Fibroblast of skin of left quadriceps (primary cell): ENCODE measurements at places on chromosomes 5 and 9.
A peak's percentile ranks its signal among the peaks of the same experiment; 100 is the strongest.

GRCh38 chr5:126998201-126998631 is 32.1 kb downstream of the MARCHF3 start:
- no peak for DNase-seq

DNA sequence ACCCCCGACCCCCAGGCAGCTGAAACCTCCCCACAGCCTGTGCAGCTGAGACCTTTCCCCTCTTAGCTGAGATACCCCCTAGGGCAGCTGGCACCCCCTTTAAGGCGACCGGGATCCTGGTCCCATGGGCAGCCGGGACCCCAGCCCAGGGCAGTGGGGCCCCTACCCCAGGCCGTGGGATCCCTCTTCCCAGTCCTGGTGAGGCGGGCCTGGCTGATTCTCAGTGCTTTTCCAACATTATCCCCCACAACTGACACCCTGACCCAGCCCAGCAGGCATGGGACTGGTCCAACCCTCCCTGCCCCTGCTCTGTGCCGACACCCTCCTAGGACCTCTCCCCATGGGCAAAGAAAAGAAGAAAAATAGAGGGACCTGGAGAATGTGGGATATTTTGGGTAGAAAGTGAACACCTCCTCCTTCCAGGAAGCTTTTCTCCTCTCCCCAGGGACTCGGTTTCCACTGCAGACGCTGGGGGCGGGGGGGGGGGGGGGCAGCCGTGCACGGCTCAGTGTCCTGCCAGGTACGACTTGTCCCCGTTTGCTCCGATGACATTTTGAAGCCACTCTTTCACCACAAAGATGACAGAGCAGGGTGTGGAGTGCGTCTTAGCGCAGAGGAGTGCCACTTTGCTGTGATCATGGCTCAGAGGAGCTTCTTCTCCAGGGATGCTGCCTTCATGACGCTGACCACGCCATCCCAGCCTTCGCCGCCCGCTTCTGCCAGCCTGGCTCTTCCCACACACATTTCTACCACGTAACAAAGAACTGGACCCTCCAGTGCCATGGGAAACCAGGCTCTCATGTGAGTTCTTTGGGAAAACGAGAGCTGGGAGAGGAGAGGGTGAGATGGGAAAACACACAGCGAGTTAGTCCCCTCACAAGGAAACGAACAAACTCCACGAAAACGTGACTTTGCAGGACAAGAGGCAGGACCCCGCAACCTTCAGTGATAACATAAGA is 47.5 kb downstream of the MRPL36 start:
- DNase-seq = no peak

DNA sequence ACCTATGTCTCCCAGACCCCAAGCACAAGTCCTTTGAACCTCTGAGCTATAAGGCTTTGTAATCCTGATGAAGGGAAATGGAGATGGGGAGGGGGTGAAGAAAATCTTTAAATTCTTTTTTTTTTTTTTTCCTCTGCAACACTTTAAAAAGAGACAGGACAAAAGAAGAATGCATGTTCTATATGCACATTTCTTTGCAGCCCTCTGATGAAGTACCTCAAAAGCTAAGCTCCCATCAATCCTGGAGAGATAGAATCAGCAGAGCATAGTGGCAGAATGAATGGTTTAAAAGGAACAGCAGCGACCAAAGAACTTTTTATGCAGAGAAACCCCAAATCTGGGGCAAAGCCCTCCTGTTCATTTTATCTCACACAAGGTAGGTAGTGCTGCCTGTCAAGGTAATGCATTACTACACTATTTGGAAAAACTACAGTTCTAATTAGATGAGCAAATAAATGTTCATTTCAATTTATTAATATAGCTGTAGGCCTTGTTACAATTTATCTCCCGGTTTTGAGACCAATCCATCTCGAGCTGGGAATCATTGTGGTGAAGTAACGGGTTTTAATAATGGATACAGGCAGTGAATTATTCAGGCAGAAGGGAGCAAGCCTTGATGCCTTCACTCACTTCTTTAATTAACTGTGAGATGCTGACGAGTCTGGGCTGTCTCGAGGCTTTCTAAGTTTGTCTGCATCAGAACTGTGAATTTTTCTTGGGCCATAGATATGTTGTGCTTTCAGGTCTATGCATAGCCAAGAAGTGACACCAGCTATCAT is 173.5 kb upstream of the ZNF608 start:
- DNase-seq = no peak

DNA sequence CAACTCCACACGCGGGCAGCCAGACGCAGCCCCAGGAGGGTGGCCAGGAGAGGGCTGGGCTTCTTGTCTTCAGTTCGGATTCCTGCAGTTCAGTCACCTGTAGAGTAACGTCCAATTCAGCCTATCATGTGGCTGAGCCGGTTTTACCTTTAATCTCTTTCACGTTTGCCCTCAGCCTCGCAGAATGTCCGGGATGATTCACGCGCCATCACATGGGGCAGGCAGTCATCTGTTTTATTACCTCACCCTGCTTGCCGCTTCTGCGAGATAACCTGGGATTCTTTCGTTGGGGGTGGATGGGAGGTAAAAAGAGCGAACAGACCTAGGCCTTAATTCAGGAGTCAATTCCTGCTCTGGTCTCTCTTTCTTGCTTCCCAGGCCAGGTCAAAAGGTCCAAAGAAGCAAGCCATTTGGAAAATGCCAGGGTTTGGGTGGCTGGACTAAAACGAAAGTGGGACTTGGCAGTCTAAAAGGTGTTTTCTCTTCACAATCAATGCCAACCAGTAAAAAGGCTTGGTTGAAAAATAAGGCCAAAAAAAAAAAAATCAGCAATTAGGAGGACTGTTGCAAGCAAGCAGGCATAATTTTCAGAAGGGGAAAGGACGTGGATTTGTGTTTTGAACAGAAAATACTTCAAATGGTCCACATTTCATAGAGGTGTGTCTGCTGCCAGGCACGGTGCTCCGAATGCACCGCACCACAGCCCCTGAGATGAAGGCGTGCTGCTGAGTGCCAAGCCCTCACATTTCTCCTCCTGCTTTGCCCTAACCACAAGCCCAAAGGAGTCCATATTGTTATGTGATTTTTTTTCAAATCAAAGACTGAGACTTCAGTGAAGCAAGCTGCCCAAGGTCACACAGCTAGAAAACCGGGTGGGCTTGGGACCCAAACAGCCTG is 2.8 kb upstream of the WWC1 start:
- DNase-seq = no peak

- no peak for DNase-seq
Measured at GRCh38 chr5:181001947-181002346, 13.3 kb downstream of the BTNL3 start.

- DNase-seq = no peak
Measured at GRCh38 chr9:22383718-22384117, 62.9 kb upstream of the DMRTA1 start.

DNA sequence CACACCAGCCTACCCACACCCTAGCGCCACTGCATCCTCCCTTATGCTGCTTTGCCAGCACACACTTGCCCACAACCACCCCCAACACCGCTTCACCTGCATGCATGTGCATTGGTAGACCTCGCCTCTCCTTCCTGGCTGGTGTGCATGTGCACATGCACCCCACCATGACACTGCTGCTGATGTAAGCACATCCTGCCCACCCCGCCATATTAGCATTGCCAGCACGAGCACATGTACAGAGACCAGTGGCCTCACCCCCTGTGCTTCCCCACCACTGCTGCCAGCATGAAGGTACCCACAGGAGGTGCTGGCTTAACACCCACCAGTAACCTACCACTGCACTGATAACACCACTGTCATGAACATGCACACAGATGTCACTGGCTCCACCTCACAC is 218.2 kb downstream of the SLCO4C1 start:
- no peak for DNase-seq

DNA sequence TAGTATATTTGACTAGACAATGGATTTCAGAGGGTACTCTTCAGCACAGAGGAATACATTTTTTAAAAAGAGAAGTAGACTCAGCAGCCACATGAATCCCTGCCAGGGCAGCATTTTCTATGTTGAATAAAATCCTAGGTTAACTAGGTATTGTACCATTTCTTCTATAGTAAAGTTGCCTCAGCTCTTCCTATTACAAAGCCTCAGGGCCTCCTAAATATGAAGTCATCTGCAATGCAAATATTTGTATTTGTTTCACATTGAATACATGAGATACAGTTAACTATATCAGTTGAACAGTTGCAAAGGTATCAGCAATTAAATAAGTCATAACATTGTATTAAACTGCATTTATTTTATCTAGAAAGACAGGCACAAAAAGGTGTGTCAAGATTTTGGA is 59.5 kb downstream of the NUDT12 start:
- no peak for DNase-seq

DNA sequence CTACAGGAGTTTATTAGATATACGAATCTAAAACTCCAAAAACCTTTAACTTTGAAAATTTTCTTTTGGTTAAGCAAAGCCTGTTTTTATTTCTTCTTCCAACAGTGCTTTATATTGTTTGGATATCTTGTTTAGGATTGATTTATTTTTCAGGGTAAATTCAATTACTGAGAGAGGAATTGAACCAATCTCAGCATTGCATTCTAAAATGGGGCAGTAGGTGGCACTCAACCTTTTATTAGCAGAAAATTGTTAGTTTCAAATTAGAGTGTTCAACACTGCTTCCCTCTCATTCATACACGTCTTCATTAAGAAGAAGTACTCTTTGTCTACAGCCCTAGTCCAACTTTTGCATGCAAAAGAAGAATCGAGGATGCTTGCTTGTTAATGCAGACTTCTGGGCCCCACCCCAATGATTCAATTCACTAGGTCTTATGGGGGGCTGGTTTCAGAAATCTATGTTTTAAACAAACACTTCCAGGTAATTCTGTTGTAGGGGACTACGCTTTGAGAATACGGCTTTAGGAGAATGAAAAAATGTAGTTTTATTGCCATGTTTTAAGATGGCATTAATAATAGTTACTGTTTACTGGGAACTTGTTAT is 26.6 kb downstream of the MRPL22 start:
- DNase-seq = no peak

DNA sequence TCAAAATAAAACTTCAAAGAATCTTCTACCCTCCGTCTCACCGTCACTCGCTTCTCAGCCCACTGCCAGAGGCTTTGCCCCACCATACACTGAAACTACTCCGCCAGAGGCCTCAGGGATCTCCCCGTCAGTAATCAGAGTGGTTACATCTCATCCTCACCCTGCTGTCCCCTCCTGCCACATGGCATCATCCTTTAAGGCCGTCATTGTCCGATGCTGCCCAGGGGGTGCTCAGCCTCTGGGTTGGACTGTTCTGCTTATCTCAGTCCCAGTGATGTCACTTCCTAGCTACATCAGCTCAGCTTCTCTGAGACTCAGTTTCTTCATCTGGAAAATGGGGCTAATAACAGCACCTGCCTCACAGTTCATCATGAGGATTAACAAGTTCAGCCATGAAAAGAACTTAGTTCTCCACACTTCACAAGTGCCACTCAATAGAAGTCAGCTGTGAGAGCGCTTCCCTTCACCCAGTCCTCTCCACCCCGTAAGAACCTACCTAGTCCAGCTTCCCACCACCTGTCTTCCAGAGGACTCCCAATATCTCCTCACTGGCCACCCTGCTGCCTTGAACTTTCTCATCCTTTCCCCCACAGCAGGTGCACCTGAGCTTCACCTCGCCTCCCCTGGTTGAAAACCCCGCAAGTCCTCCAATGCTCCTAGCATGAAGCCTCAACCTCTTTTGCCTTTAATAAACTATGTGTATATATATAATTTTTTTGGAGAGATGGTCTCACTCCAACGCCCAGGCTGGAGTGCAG is 2.8 kb upstream of the IL3 start:
- no peak for DNase-seq

DNA sequence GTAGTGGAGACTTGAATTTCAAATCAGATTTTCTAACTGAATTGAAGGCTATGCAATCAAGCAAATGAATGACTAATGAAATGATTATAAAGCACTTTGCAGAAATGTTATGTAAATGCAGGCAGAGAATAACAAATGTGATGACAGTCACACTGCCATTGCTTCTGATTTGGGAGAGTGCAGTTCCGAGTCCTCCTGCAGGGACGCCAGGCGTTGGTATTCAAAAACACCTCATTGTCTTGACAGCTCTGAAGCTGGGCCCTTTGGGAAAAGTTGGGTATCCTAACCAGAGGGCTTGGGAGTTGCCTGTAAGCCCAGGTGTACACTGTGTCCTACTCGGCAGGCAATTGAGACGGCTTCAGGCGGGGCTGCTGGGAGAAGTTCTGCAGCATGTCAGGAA is 57.9 kb downstream of the C5orf15 start:
- DNase-seq = no peak

- no peak for DNase-seq
Measured at GRCh38 chr5:17796757-17797396, 162.6 kb downstream of the TAF11L14 start.

- DNase-seq = peak; percentile 2
Measured at GRCh38 chr9:73219985-73220626, 68.4 kb downstream of the ANXA1 start.

DNA sequence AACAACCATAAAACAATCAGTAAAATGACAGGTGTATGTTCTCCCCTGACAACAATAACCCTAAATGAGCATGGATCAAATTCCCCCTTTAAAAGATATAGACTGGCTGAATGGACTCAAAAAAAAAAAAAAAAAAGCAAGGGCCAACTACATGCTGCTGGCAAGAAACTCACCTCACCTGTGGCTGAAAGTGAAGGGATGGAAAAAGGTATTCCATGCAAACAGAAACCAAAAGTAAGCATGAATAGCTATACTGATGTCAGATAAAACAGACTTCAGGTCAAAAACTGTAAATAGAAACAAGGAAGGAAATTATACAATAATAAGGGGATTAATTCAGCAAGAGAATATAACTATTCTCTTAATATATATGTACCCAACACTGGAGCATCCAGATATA is 54.2 kb upstream of the SSBP2 start:
- no peak for DNase-seq

DNA sequence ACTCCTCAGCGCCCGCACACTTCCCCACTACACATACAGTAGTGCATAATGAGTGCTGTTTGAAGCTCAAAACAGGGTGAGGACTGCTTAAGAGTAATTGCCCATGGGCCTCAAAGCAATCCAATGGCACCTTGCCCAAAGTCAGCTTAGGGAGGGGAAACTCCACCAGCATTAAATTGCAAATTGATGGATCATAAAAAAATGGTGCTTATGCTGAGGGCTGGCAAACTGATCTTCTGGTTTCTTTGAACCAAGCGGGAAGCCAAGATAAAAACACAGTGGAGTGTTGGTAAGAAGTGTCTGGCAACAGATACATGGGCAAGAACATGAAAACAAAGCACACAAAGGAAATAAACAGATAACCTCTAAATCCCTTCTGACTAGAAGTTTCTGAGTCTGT is 28.0 kb downstream of the TLE1 start:
- DNase-seq = no peak

DNA sequence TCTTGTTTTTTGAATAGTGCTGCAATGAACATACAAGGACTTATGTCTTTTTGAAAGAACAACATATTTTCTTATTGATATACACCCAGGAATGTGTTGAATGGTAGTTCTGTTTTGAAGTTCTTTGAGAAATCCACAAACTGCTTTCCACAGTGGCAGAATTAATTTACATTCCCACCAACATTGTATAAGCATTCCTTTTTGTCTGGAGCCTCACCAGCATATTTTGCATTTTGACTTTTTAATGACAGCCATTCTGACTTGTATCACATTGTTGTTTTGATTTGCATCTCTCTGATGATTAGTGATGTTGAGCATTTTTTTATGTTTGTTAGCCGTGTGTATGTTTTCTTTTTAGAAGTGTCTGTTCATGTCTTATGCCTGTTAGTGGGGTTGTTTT is 524.9 kb downstream of the SEMA5A start:
- DNase-seq = no peak
